ENCODE measurements at places on chromosomes 1 and 21. TPM values are rescaled to one million over a fixed set of nuclear protein-coding genes. Genes with fewer than 3 reads are reported as not detected.

Gene ARID4B
- 7.2 TPM for polyA plus RNA-seq

Gene NFYC
- polyA plus RNA-seq = 69.6 TPM

DNA sequence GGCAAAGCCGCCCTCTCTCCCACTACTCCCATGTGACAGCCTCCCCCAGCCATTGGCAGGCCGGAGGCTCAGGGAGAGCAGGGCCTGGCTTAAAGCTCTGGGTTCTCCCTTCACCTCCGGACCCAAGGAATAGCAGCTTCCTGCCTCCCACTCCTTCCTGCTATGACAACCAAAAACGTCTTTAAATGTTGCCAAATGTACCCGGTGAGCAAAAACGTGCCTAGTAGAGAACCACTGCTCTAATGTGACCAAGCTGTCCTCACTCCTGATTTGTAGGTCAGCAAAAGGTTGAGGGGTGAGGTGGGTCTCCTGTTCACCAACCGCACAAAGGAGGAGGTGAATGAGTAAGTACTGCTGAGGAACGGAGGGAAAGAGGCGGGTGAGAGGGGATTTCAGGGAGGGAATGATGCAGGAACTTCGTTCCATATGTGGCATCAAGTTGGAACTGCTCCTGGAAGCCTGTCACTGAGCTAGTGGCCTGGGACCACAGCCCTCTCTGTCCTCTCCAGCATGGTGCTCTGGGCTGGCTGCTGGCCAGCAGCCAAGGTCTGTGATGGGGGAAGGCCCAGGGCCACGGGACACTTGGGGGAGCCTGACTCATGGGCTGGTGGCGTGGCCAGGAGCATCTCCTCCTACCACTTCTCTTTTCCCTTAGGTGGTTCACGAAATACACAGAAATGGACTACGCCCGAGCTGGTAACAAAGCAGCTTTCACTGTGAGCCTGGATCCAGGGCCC, 5.7 kb downstream of the MRTO4 start:
- DNase-seq = no peak

DNA sequence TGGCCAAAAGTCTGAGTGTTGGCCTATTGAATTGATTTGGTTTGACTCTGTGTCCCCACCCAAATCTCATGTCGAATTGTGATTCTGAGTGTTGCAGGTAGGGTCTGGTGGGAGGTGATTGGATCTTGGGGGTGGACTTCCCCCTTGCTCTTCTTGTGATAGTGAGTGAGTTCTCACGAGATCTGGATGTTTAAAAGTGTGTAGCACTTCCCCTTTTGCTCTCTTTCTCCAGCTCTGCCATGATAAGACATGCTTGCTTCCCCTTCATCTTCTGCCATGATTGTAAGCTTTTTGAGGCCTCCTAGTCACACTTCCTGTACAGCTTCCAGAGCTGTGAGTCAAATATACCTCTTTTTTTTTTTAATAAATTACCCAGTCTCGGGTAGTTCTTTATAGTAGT, 297.1 kb upstream of the ZRANB2 start:
- DNase-seq = no peak

DNA sequence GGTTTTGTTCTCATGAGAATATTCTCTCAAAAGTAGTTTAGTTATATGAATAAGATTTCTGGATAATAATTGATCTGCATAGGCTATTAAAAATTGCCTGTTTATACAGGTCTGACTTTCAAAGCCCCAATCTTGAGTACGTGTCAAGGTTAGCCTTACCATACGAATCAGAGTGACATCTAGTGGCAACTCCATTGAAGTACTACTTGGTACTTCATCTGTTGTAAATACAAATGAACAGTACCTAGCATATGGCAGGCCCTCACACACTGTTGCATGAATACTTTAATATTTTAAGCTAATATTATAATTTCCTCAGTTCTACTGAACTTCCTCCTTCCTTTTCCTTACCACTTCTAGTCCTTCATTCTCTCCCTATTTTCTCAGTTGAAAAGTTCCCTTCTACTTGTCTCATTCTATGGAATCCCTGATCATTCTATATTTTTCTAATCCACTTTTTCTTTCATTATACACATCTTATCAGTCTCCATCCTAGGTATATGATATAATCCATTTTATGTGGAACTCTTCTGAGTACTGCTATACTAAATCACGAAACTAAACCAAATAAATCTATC, 101.2 kb downstream of the AKT3 start:
- DNase-seq = peak; percentile 49

- DNase-seq = no peak
Observed at GRCh38 chr1:150778409-150778808, 12.8 kb upstream of the CTSS start.

All from HepG2 (cell line).